MM.1S (cell line): ENCODE measurements at places on chromosomes 12 and 14.

DNA sequence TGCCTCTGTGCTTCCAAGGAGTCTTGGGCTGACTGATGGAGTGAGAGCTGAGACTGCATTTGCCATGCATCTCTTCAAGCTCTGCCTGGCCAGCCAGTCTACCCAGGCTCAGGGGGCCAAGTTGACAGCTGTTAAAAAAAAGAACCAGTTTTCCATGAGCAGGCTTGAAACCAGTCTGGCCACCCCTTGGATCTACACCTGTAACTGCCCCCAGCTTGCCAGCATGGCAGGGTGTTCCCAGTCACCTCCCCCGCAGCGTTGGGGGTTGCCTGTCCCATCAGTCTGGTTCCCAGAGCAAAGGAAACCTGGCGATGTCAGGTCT lies 202.7 kb downstream of the ZFP36L1 start:
- no peak for DNase-seq
- no peak overlapping the region for H3K4me3 ChIP-seq
- H3K27me3 ChIP-seq, result no peaks in the 10 kb centered on the region
- no peak overlapping the region for H3K27ac ChIP-seq
- H3K36me3 ChIP-seq, result no peaks in the 10 kb centered on the region
- H3K4me1 ChIP-seq, result no peaks in the 10 kb centered on the region

DNA sequence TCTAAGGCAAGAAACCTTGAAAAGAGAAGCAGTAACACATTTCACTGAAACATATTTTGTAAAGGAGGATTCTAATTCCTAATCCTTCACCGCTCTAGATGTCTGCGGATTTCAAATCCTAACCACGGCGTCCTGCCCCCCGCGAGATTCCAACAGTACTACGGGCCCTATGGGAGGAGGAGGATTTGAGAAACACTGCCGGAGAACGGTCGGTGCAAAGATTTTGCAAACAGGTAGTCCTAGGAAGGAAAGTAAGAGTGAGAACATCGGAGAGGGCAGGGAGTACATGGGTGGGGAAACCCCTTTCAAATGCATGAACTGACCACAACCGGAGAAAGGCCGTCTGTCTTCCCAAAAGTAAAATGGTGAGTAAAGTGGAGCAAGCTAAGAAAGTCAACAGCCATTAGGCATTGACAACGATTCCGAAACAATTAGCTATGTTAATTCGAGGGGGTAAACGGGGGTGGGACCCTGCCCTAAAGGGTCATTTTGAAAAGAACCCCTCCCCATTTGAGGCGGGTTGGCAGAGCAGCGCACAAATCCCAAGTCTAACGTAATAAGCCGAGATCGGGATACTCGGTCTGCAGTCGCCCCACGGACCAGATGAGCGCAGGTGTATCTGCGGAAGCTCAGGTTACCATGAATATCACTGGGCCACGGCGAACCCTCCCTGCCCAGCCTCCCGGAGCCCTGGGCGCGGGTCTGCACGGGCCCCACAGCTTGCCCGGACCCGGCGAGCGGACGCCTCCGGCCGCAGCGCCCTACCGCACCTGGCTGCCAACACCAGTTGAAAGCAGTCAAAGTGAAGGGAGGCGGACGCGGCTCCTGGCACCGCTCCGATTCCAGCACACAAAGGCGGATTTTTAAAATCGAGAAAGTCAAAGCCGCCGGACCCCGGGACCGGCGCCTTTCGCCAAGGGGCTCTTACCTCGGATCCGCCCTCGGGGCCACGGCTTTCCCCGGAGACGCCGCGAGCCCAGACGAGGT lies 662 bp downstream of the EPS8 start:
- peak overlapping the region; percentile 89 for H3K4me3 ChIP-seq
- peaks cover 16% of the 10 kb centered on the region for H3K27me3 ChIP-seq
- DNase-seq, result peak; percentile 49
- no peaks in the 10 kb centered on the region for H3K36me3 ChIP-seq
- peak overlapping the region; percentile 50; the same call in 1 of the 2 replicates for H3K27ac ChIP-seq
- no peaks in the 10 kb centered on the region for H3K4me1 ChIP-seq

DNA sequence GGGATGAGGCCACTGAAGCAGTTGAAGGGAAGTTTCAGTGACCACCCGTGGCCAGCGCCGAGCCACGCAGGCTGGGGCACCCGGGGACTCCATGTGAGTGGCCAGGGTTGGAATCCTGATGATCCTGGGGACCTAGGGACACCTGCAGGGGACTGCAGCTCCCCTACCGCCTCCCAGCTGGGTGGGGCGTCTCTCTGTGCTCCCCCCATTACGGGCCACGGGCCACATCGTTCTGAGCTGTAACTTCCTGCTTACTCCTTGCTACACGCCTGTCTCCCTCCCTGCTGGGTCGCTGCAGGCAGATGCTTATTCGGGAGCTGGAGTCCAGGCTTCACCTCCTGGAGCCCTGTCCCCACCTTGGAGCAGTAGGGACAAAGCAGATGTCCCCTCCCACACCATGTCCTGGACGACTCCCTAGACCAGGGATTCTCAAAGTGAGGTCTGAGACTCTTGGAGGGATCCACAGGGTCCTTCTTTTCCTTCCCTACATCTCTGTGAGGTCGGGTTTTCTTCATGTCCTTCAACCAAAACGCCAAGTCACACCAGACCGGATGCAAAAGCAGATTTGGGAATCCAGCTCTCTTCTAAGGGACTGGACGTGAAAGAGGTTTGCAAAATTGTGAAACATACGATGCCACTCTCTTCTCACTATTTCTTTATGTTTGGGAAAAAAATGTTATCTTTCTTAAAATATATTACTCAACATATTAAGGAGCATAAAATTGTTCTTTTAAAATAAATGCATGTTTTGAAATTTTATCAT lies 85.9 kb upstream of the NCOR2 start:
- no peak overlapping the region for H3K4me3 ChIP-seq
- H3K27ac ChIP-seq, result no peak overlapping the region
- no peaks in the 10 kb centered on the region for H3K4me1 ChIP-seq
- no peak for DNase-seq
- H3K36me3 ChIP-seq, result no peaks in the 10 kb centered on the region

- H3K36me3 ChIP-seq, result no peaks in the 10 kb centered on the region
- H3K4me1 ChIP-seq, result no peaks in the 10 kb centered on the region
- no peak for DNase-seq
- no peak overlapping the region for H3K27ac ChIP-seq
- no peaks in the 10 kb centered on the region for H3K27me3 ChIP-seq
- no peak overlapping the region for H3K4me3 ChIP-seq
Observed at GRCh38 chr12:103783744-103784664, 57.0 kb downstream of the NT5DC3 start.

DNA sequence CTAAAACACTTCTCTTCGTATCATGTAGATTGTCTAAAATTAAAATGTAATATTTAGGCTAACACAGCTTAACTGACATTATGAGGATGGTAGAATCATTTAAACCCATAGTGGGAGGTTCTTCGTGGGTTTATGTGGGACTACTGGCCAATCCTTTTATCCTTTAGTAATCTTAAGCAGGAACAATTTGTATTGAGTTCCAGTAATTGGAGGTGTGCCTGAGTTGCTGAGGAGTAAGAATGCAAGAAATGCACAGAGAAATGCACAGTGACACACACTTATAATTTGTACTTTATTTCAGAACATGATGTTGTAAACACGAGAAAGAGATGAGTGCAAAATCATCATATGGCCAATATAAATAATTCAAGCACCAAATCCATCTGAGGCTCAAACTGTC lies 22.3 kb downstream of the OTOGL start:
- no peak overlapping the region for H3K4me3 ChIP-seq
- H3K4me1 ChIP-seq, result no peaks in the 10 kb centered on the region
- H3K27ac ChIP-seq, result no peak overlapping the region
- no peaks in the 10 kb centered on the region for H3K36me3 ChIP-seq

DNA sequence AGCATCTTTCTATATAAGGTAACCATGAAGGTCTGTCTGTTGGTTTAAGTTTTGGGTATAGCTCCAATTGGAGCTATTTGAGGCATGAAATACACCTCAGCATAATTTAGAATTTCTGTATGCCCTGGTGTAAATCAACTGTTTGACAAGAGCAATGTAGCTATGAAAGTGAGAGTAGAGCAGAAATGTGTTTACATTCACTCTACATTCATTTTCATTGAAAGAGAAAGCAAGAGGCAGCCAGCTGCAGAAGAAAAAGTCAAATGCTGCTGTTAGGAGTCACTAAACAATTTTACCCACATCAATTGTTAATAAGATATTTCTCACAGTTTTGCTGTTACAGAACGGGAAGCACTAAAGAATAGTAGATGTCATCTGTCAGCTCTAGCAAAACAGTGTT lies 252.5 kb downstream of the SLC6A15 start:
- H3K27me3 ChIP-seq, result no peaks in the 10 kb centered on the region
- no peak overlapping the region for H3K27ac ChIP-seq
- no peaks in the 10 kb centered on the region for H3K36me3 ChIP-seq
- DNase-seq, result peak; percentile 40
- no peaks in the 10 kb centered on the region for H3K4me1 ChIP-seq

DNA sequence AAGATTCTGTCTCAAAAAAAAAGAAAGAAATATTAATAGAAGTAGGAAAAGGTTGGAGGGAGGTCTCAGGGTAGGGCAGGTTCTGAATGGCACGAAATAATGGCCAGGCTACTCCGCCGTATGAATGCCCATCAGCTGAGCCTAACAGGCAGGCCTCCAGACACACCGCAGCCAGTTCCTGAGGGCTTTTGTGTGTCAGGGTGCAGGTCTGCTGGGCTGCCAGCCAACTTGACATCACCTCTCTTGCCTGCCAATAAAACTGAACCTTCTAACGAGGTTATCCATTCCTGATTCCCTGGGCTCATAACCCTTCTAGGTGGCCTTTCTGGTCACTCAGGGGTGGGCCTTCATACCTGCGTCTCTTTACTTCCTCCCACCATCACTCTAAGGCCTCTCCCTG lies 3.0 kb downstream of the IFI27 start:
- H3K27me3 ChIP-seq, result no peaks in the 10 kb centered on the region
- no peaks in the 10 kb centered on the region for H3K36me3 ChIP-seq
- H3K4me1 ChIP-seq, result no peaks in the 10 kb centered on the region
- no peak for DNase-seq
- H3K27ac ChIP-seq, result no peak overlapping the region

DNA sequence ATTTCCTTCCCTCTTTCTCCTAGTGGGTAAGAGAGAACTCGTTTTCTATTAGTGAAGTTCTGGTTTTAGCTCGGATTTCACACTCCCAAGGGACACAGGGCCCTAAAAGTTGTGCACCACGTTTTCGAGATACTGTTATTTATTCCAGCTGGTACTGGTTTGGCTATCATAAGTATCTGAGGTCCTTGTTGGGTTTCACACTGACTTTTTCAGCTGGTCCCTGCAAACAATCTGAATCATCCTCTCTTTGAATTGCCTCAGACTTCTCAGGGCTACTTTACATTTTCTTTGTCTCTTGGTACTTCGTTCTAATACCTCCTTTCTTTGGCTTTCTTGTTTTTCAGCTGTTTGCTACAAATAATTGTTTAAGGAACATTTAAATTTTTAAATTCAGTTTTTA lies 75.7 kb downstream of the SCN8A start:
- no peaks in the 10 kb centered on the region for H3K4me1 ChIP-seq
- no peaks in the 10 kb centered on the region for H3K27me3 ChIP-seq
- DNase-seq, result no peak
- no peak overlapping the region for H3K4me3 ChIP-seq

DNA sequence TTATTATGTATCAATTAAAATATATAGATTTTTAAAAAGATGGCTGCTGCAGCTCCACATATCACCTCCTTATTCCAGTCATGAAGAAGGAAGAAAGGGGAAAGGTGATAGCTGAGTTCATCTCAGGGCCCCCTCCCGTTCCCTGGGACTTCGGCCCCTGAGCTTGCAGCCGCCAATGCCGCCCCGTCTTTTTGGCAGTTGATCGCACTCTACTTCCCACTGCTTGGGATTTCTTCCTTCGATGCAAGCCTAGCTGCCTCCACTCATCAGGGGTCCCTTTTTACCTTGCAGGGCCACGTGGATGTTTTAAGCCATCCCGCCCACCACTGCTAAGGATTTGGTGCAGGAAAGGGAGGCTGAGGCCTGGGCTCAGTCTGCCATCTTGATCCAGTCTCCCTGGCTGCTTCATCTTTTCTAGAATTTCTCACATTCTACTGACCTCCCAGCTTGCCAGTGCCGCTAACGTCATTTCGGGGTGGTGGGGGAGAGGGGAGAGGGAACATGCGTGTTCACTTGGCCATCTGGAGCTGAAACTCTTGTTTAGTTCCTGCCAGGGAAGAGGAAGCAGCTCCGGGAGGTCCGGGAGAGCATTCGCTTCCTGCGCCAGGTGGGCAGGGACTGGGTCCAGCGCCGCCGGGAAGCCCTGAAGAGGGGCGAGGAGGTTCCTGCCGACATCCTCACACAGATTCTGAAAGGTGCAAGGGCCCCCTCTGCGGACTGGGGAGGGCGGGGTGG lies 31.3 kb downstream of the CYP46A1 start:
- no peak overlapping the region for H3K27ac ChIP-seq
- no peaks in the 10 kb centered on the region for H3K27me3 ChIP-seq
- DNase-seq, result no peak

- no peaks in the 10 kb centered on the region for H3K27me3 ChIP-seq
- no peak for DNase-seq
- no peak overlapping the region for H3K27ac ChIP-seq
- no peaks in the 10 kb centered on the region for H3K36me3 ChIP-seq
- H3K4me3 ChIP-seq, result no peak overlapping the region
Observed at GRCh38 chr14:94686511-94687160, 74.4 kb downstream of the SERPINA3 start.

DNA sequence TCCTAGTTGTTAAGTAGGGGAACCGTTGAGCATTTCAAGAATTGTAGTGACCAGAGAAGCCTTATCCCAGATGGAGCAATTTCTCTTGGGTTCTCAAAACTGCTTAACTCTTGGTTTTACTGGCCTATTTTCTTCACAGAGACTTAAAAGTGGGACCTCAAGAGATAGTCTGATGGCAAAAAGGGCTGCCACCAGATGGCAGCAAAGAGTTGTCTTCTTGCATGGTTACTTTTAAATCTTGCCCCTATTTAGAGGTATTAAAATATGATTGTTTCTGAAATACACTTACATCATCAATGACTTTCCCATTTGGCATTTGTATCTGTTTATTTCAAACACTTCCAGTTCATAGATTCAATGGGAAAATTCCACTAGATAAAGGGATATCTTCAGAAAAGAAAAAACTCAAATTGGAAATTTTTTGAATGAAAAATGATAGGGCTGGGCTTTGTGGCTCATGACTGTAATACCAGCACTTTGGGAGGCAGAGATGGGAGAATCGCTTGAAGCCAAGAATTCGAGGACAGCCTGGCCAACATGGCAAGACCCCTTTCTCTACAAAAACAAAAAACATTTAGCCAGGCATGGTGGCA lies 69.9 kb upstream of the CNTN1 start:
- H3K36me3 ChIP-seq, result no peaks in the 10 kb centered on the region
- H3K27me3 ChIP-seq, result no peaks in the 10 kb centered on the region
- no peak overlapping the region for H3K27ac ChIP-seq
- peak; percentile 70 for DNase-seq
- no peak overlapping the region for H3K4me3 ChIP-seq

GRCh38 chr14:49306152-49306751 lies 279.9 kb downstream of the RPS29 start:
- H3K36me3 ChIP-seq, result no peaks in the 10 kb centered on the region
- no peak overlapping the region for H3K27ac ChIP-seq
- no peaks in the 10 kb centered on the region for H3K27me3 ChIP-seq

- no peak overlapping the region for H3K4me3 ChIP-seq
- no peaks in the 10 kb centered on the region for H3K27me3 ChIP-seq
- DNase-seq, result no peak
- H3K36me3 ChIP-seq, result no peaks in the 10 kb centered on the region
Observed at GRCh38 chr14:52824462-52824861, 33.1 kb upstream of the GNPNAT1 start.

DNA sequence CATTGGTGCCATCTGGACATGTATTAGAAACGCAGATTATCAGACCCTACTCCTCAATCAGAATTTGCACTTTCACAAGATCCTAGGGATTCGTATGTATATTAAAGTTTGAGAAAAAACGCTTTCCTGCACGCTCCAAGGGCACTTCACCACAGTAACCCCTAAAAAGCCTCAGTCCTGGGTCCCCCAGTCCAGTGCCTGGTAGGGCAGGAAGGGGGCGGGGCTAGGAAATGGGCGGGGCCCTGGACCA lies 369 bp downstream of the DEPDC4 start:
- DNase-seq, result peak; percentile 88
- H3K4me1 ChIP-seq, result peaks cover 16% of the 10 kb centered on the region
